Stimulated activated CD4-positive, alpha-beta T cell treated with anti-CD3 and anti-CD28 coated beads, TNF-alpha, amount 100 ng/mL, for 1 hour (primary cell): ENCODE measurements at places on chromosomes 6 and 20.

DNA sequence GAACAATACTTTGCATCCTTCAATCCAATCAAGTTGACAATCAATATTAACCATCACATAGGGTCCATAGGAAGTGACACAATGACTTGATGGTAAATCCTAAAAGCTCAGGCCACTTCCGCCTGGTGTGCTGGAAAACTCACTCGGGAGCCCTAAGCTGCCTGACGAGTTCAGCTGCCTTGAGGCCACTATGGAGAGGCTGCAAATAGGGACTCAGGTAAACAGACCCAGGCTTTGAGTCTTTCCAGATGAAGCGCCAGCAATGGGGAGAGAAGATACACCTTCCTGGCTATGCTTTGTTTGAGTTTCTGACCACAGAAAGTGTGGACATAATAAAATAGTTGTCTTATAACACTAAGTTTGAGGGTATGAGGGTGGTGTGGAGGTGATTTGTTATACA is 112.6 kb downstream of the GPR63 start:
- no peak for DNase-seq

- no peak for DNase-seq
Measured at GRCh38 chr6:79782792-79783580, 151.9 kb downstream of the SH3BGRL2 start.

- no peak for DNase-seq
Measured at GRCh38 chr6:11607383-11607782, 69.8 kb downstream of the TMEM170B start.

DNA sequence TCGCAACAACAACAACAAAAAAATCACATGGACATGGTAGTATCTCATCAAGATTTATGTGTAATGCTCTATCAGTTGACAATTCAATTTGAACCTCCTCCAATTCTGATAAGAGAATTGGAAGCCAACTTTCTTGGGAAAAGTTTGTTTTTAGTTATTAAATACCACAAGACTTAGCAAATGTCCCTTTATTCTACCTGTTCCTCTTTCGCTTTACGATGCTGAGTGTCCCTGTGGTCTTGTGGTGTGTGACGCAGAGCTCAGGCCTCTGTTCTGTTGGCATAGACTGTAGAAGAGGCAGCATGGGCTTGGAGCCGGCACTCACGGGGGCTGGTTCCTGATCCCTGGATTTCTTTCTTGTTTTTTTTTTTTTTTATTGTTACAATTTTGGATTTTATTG is 76.7 kb downstream of the PSMB1 start:
- DNase-seq, result no peak

DNA sequence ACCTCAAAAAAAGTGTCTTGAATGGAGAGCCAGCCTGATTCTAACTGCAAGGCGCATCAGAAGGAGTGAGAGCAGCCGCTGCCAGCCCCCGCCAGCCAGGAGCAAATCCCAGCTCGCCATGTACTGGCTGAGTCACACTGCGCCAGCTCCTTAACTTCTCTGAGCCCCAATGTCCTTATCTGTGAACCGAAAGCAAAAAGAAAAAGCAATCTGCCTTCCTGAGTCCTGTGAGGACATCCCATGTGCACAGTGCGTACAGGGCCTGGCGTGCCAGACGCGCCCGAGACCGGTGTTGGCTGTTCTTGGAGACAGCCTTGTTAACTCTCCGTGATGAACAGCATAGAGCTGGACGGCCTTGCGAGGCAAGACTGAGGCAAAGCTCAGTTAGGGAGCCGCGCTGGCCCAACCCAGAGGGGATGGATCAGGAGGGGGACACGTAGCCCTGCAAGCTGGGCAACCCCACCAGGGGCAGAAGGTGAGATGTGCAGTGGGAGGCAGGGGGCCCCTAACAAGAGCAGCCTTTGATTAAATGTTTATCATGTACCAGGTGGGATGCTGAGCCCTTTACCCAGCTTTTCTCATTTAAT is 122.7 kb downstream of the AGPAT4 start:
- no peak for DNase-seq

- DNase-seq, result no peak
Measured at GRCh38 chr6:56238352-56238751, 9.0 kb downstream of the COL21A1 start.

DNA sequence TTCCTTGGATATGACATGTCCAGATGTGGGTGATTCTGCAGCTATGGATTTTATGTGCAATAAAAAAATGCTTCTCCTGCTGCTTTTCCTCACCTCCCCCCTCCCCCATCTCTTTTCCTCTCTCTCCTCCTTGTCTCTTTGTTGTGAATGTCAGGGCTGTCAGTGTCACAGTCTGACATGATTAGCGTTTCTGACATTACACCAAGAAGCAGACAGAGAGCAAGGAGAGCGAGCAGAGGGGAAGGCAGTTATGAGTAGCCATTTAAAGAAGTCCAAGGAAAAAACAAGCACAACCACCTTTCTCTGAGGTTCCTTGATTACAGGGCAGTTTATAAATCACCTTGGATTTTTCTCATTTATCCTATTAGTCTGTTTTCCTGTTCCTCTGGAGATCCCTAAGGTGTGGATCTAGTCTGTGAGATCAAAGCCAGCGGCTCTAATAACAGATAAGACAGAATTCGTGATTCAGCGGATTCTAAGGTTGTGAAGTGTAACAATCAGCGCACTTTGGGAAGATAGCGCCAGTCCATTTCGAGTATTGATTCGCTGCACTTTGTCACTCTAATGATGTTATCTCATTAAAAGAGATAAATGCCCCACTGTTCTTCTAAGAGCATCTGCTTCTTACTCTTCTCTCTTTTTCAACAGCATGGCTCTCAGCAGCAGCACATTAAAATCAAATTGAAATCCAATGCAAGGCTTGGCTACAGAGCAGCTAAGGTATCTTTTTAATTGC is 101.4 kb downstream of the BACH2 start:
- DNase-seq, result no peak

DNA sequence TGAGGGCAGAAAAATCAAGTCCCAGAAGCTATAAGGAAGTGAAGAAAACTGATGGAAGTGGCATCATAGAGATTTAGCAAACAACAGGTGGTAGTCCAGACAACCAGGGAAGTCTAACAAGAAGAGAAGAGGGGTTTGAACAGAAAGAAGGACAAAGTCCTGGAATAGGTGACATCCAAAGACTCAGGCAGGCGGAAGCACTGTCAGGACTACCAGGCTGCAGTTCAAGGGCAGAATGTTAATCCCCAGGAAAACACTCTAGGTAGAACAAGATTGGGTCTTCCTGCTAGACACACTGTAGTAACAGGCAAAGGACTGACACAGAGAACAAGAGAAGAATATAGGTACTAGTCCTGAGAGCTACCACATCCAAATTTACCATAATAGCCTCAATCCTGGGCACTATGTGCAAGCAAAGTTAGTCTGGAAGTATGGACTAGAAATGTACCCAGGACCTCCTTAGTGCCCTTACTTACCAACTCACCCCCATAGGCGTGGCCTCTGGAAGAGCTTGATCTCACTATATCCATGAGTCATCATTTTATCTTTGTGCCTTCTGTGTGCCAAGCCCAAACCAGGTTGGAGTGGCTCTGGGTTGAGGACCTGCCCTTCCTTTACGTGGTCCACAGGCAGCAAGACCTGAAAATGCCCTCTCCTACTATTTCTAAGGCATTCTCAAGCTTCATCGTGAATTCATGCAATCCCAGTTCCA is 2.2 kb upstream of the EPB41L2 start:
- no peak for DNase-seq

- no peak for DNase-seq
Measured at GRCh38 chr20:36830791-36831691, 44.9 kb upstream of the TLDC2 start.

DNA sequence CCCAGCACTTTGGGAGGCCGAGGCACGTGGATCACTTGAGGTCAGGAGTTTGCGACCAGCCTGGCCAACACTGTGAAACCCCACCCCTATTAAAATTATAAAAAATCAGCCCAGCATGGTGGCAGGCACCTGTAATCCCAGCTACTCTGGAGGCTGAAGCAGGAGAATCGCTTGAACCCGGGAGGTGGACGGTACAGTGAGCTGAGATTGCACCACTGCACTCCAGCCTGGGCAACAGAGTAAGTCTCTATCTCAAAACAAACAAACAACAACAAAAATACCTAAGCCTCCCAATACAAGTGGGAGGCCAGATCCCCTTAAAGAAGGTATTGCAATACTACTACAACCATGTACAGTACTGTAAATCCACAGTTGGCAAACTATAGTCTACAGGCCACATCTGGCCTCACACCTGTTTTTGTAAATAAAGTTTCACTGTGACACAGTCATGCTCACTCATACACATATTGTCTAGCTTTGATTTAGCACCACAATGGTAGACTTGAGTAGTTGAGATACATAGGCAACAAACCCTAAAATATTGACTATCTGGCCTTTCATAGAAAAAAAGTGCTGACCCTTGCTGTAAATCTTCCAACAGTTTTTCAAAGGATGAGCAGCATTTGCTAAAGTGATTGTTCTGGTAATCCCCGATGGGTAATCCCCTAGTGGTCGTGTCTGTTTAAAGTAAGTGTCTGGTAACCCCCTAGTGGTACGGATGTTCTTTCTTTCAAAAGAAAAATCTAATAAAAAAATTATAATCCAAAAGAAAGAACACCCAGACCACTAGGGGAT is 202.0 kb downstream of the RNGTT start:
- no peak for DNase-seq

- no peak for DNase-seq
Measured at GRCh38 chr6:28597924-28598722, 72.4 kb downstream of the GPX5 start.

DNA sequence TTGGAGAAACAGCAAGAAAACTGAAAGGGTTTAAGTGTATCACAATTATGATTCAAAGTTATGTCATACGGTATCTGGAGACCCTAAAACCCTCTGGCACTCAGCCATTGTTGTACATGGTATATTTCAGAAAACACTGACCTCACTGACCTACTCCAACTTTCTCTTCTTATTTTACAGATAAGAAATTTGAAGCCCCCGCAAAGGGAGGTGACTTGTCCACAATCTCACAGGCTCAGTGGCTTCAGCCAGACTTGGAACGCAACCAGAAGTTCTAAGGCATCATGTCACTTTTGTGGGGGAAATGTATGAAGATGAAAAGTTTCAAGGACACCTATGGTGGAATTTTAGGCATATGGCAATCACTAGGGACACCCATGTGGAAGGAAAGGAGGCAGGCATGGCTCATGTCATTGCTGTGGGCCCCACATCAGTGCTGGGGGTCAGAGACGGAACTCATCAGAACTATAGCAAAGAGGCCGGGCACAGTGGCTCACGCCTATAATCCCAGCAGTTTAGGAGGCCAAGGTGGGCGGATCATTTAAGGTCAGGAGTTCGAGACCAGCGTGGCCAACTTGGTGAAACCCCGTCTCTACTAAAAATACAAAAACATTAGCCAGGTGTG is 5.2 kb upstream of the TRIB3 start:
- no peak for DNase-seq

DNA sequence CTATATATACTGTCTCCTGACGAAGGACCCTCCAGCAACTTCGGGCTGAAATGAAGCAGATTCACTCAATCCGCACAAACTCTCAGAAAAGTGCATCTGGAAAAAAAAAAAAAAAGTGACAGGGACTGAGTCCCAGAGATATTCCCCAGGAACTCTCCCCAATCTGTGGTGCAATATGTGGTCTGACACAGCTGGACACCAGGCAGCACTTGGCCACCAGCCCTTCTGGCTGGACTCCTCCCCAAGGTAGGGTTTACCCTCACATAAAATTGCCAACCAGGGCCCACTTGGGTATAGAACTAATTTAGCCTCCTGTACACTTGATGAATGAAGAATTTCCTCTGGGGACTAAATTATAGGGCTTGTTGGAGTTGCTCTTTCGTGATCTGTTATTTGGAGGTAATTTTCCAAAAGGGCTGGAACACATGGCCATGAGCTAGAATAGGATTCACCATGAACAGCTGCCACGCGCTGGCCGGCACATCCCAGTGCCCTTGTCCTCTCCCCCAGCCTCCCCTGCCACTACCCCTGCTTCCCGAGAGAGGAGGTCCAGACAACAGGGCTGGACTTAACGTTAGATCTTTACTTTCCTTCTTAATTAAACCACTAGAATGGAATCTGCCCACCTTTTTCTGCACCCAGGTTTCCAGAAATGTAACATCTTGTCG is 379.2 kb downstream of the BMP2 start:
- DNase-seq, result no peak

DNA sequence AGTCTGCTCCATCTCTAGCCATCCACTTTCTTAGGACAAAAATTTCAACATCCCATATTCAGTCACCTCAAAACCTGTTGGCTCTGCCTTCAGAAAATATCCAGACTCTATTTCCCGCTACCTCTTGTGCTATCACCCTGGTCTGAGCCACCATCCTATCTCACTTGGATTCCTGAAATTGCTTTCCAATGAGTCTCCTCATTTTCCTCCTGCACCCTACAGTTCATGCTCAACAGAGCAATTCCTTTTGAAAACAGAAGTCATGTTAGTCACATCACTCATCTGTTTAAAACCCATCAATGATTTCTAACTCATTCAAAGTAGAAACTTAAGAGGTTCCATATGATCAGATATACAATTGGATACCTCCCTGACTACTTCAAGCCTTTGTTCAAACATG is 229.9 kb downstream of the ADGRG6 start:
- no peak for DNase-seq

DNA sequence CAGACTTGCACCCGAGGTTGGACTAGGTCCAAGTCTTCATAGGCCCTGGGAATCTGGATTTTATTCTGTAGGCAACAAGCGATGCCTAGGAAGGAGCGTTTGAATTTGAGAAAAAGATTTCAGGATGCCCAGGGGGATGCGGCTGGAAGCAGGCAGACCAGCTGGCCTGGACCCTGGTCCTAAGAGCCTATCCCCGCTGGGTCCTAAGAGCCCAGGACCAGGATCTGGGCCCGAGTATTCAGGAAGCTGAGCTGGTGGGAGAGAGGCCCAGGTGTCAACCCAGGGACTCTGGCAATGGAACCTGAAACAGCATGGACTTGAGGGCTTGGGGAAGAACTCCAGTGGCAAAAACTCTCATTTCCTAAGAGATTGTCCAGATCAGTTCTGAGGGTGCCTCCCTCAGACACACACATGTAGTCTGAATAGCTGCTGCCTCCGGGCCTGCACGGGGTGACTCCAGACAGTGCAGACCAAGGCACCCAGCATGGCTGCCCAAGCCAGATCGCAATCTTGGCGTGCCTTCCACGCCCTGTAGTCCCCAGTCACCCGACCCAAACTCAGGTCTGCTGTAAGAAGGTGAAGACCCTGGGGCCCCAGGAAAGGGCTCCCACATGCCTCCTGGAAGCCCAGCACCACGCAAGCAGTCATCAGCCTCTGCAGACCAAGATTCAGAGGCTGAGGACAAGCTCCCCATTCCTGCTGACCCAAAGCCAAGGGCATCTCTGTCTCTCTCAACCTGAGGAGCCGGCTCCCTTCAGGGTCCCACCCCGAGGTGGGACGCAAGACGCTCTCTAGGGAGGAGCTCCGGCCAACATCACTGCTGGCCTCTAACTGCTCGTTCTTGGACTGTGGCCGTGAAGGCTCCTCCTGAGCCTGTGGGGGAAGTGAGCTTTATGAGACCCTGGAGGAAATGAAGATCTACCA is 34.4 kb downstream of the RRBP1 start:
- no peak for DNase-seq

GRCh38 chr6:153044295-153044694 is 41.8 kb upstream of the MTRF1L start:
- no peak for DNase-seq

DNA sequence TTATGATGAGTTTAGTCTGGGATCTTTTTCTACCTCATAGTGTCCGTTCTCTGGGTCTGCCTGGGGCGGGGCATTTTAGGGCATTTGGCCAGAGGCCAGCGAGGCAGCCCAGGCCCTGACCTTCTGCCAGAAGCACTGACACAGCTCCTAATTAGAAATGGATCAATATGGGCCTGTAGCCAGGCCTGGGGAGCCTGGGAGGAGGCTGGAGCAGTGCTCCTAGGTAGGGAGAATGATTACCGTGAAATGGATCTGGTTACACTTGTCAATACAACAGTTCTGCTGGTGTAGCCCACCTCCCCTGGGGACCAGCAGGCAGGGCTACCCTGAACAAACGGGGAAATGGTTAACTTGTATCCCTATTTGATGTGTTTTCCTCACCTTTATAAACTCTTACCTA is 23.0 kb downstream of the RALY start:
- DNase-seq, result no peak
